ENCODE measurements at places on chromosomes 3 and 15.

GRCh38 chr3:134199240-134199639 lies 51.4 kb downstream of the RYK start:
- no peak for DNase-seq

DNA sequence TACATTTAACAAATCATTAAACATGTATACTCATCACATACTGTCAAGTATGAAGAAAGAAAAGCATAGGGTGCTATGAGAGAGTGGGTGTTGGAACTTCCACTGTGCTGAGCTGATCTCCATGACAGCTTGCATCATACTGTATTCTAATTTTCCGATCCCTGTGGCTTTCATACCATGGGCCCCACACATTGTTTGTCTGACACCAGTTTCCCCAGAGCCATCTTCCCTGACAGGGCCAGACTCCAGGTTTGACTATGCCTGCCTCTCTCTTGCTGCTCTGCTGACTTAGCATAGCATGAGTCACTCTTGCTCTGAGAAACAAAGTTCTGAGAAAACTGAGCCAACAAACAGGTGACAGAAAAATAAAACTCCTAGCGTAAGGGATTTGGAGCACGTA lies 37.0 kb upstream of the CASR start:
- no peak for DNase-seq

DNA sequence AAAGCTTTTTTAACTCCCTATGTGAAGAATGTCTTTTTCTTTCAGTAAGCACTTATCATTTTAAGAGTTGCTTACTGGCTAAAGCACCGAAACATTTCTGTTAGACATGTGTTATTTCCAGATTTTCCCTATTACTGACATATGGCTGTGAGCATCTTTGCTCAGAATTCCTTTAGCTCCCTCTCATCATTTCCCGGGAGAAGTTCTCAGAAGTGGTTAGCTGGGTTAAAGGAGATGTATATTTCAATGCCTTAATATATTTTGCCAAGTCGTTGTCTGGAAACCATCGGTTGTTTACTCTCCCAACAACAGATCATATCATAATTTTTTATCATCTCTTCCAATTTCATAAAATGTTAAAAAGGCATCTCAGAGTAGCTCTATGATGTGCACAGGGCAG lies 396.5 kb downstream of the OCA2 start:
- no peak for DNase-seq

DNA sequence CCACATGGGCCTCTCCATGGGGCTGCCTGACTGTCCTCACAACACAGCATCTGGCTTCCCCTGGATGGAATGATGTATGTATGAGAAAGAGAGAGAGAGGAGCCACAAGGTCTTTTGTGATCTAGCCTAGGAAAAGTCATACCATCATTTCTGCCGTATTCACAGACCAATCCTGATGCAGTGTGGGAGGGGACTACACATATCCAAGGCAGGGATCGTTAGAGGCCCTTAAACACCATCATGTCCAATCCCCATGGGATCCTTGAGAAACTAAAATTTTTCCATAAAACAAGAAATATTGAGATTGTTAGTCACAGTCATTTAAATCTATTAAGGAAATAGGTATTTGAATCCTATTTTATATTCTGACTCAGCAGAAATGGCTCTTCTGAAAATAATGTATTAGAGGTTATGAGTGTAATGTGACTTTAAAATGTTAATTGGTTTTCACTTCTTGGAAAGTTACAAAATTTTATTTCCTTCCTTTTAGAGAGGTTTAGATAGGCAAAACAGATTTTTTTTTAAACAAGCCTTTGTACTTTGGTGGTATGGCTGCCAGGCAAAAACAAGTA lies 65.1 kb upstream of the TSC22D2 start:
- DNase-seq, result no peak

DNA sequence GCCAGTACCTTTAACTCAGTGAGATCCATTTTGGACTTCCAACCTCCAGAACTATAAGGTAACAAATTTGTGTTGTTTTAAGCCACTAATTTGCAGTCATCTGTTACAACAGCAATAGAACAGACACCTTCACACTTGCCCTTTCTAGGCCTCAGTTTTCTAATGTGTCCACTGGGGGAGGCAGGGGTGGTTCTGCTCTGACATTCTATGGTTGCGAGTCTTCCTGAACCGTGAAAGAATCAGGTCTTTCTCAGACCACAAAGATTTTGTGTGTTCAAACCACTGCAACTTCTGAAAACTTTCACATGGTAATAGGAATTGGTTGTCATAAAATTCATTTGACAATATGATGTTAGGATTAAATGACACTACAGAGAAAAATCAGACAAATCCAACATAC lies 26.8 kb upstream of the CSTA start:
- DNase-seq, result no peak

DNA sequence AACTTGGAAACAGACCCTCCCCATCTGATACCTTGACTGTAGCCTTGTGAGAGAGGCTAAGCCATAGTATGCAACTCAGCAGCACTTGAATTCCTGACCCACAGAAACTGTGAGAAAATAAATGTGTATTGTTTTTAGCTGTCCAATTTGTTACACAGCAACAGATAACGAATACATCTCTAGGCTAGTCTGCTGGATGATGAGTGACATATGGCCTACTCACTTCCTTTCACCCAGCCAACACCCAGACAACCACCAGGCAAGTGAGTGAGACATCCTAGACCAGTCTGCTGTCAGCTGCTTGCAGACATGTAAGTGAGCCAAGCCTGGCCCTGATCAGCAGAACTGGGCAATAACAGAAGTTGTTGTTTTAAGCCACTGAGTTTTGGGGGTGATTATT lies 19.2 kb upstream of the SMAD6 start:
- DNase-seq, result no peak

DNA sequence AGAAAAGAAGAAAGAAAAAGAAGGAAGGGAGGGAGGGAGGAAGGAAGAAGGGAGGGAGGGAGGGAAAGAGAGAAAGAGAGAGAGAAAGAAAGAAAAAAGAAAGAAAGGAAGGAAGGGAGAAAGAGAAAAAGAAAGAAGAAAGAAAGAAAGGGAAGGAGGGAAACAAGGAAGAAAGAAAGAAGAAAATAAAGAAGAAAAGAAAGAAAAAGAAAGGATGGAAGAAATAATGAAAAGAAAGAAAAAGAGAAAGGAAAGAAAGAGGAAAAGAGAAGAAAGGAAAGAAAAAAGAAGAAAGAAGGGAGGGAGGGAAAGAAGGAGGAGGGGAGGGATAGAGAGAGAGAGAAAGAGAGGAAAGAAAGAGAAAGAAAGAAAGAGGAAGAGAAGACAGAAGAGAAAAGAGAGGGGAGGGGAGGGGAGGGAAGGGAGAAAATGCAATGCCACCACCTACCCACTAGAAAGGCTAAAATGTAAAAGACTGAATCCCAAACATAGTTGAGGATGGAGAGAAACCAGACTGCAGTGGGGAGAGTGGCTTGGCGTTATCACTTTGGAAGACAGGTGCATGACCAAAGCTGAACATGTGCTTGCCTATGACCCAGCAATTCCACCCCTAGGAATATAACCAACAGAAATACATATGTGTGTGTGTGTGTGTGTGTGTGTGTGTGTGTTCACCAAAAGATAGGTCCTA lies 66.9 kb upstream of the KLF13 start:
- DNase-seq, result no peak

DNA sequence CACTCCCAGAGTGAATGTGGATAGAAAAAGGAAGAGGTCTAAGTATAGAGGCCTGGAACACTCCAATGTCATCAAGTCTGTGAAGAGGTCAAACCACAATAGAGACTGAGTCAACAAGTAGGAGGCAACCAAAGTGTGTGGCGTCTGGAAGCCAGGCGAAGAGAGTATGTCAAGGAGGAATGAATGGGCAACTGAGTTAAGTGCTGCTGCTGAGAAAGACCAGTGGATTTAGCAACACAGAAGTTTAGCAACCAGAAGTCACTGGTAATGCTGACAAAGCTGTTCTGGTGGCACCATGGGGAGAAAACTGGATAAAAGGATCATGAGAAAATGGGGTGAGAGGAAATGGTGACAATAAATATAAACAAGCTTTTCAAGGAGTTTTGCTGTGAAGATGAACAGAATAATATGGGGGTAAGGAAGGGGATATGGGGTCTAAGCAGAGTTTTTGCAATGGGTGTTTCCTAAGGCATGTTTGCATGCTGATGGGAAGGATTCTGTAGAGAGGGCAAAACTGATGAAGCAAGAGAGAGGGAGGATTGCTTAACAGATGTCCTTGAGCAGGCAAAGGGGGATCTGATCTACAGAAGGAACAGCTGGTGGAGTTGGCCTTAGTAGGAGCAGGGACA lies 38.4 kb downstream of the PCOLCE2 start:
- DNase-seq, result no peak
